ENCODE measurements at places on chromosomes 7 and 10.

DNA sequence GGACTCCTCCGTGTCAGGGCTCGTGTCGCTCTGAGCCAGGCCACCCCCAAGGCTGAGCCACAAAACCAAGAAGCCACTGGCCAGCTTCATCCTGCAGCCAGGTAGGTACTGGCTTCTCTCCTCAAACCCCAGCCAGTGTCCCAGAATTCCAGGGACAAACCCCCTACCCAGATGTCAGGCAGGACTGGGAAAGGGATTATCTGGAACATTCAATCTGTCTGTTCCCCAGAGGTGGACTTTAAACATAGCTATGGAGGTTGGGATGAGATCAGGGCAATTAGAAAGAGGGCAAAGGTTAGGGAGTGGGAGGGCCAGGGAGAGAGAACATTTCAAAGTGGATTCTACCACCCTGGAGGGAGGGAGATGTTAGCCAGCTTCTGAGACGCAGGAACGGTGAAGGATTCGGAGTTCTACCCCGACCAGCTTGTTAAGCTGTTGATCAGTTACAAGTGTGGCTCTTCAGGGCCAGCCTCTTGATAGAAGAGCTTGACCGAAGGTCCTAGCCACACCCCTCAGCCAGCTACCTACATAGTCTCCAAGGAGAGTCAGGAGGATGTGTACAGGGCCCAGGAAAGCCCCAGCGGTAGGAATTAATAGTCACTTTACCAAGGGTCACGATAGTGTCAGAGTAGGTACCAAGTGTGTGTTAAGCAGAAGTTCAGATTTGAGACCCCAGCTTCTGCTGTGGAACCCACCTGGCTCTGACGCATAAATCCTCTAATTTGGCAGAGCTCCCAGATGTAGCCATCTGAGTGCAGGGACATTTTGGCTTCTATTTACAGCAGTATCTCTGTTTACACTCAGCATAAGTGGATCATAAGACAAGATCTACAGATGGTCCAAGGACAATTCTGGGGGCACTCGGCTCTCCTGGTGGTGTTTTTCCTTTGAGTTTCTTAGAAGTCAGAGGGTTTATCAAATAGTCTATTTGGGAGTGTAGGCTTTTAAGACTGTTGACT is at the start of gene PLA2G12B:
Gene PLA2G12B, minus strand, starts transcription at position 211 of the 959 bp plus-strand sequence. Its CDS starts 121 bp downstream, at position 90.
- no peak for DNase-seq

- DNase-seq: peak; percentile 99
Observed at GRCh38 chr7:6392712-6393666, 54.8 kb downstream of the DAGLB start.

DNA sequence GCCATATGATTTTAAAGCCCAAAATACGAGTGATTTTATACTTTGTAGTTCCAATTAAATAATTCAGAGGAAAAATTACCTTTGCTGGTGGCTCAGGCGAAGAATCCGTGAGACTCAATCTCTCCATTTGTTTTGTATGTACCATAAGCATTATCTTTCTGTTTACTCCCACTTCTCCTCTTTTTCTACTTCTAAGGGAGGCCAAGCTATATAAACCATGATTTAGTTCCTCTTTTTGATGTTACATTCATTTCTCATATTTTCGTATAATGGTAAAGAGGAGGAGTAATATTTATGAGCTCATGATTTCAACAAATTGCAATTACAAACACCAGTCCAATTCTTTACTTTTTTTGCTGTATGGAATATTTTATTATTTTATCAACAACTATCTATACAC is 50.6 kb upstream of the TES start:
- DNase-seq: no peak

DNA sequence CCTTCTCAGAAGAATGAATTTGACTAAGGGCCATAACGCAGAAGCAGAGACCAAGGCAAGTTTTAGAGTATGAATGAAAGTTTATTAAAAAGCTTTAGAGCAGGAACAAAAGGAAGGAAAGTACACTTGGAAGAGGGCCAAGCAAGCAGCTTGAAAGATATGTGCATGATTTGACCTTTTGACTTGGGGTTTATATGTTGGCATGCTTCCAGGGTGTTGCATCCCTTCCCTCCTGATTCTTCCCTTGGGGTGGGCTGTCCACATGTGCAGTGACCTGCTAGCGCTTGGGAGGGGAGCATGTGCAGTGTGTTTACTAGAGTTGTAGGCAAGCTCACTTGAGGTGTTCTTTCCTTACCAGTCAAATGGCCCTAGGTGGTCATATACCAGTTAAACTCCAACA is 37.9 kb upstream of the LRRN3 start:
- DNase-seq: no peak

DNA sequence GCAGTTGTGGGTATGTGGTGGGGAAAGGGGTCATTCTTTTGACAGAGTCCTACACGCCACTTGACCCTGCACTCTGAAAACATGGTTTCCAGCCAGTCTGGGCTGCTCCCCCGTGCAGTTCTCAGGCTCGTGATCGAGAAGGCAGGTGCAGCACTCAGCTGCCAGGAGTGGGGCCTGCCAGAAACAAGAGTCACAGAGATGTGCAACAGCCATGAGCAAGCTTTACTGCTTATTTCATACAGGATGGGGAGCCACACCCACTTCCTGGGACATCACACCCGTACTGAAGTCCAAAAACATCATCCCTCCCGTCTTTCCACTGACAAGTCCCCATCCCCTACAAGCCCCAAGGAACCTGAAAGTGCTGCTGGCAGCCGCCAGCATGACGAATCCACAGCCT is 9.3 kb downstream of the ATG9B start:
- DNase-seq: no peak

DNA sequence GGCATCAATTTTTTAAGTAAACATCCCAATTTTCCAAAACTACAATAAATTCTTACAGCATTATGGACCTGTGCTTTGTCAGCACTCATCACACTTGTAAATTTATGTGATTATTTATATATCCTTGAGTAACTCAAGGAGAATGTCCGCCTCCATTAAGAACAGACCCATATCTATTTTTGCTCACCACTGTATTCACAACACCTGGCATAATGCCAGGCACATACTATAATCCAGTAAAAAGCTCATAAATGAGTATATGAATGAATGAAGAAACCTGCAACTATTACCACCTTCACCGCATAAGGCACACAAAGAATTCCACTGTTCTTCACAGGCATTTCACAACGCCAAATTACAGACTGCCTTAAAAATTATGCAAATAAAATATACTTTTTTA is 46.9 kb downstream of the MINDY3 start:
- DNase-seq: peak; percentile 49

- DNase-seq: no peak
Observed at GRCh38 chr10:121516093-121516865, 82.0 kb downstream of the FGFR2 start.

DNA sequence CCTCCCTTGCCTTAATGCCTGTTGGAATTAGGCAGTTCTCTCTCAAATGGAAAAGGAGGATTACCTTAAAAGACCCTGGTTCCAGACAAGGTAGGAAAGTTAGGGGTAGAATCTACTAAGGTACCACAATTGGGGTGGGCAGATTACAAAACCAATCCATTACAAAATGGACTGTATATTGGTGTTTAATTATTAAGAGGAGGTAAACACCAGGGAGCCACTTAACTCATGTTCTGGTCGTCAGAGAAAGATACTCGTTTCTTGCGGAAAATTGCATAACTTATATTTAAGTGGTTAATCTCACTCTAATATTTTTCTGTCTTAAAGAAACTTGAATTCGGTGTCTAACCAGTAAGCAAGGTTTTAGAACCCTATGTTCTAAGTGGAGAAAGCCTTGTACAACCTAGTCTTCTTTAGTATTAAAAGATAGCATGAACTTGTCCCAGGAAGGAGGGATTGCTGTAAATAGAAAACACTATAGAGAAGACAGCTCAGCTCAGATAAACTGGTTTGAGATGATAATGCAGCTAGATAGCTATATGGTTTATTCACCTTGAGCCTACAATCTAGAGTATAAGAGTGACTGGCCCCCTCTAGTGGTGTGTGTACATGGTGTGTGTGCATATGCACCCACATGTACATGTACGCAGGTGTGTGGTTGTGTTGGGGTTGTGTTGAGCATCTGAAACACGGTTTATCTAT is 58.0 kb upstream of the STRIP2 start:
- peak; percentile 53 for DNase-seq

- no peak for DNase-seq
Observed at GRCh38 chr10:661597-662222, 27.8 kb downstream of the DIP2C start.

GRCh38 chr10:31932838-31933237 is 4.2 kb upstream of the ARHGAP12 start:
- no peak for DNase-seq

GRCh38 chr7:87148332-87148955 is 3.8 kb upstream of the DMTF1 start:
- DNase-seq: peak; percentile 57

- DNase-seq: no peak
Observed at GRCh38 chr7:94286111-94286510, 108.6 kb upstream of the COL1A2 start.

- DNase-seq: no peak
Observed at GRCh38 chr10:49012603-49013002, 73.0 kb upstream of the LRRC18 start.

GRCh38 chr10:113438652-113439051 is 114.2 kb upstream of the HABP2 start:
- no peak for DNase-seq

DNA sequence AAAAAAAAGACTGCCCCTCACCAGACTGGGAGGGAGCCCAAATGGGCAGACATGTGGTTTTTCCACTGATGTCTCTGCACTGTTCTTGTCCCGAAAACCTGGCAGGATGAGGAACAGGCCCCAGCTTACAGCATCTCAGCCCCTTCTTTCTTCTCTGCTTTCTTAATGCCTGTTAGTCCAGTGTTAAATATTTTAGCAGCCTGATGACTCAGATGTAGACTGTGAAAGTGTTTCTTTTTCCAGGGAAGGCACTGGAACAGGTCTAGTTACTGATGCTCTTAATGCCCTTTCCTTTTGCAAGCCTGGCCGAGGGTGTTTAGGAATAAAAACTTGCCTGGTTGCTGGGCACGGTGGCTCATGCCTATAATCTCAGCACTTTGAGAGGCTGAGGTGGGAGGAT is 107.7 kb downstream of the TACC2 start:
- no peak for DNase-seq

GRCh38 chr10:125146791-125147579 is 13.4 kb downstream of the CTBP2 start:
- no peak for DNase-seq

GRCh38 chr7:92622030-92622429 is 31.8 kb upstream of the FAM133B start:
- no peak for DNase-seq

DNA sequence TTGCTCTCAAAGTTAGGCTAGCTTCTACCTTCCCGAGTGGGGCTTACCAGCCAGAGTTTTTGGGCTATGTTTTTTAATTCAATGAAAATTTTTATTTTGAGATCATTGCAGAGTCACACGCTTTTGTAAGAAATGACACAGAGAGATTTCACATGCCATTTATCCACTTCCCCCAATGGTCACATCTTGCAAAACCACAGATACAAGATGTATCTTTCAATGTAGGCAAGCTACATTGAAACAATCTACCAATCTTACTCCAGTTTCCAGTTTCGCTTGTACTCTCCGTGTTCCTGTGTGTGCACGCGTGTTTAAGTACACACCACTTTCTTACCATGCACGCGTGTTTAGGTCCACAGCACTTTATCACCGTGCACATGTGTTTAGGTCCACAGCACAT is 89.4 kb upstream of the LEP start:
- no peak for DNase-seq

DNA sequence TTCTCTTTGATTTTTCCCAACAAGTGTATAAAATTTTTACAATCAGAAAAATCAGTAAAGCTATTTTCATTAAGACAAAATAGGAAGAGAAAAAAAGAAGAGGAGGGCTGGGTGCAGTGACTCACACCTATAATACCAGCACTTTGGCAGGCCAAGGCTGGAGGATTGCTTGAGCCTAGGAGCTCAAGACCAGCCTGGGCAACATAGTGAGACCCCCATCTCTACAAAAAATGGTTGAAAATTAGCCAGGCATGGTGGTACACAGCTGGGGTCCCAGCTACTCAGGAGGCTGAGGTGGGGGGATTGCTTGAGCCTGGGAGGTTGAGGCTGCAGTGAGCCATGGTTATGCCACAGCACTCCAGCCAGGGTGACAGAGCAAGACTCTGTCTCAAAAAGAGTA is 172.3 kb downstream of the AKR1D1 start:
- DNase-seq: no peak

All from erythroblast (primary cell).